Activated gamma-delta T cell (primary cell): ENCODE measurements at places on chromosomes 2 and 18.

- no peak for DNase-seq
These were observed 70.1 kb downstream of the GTF3C3 start for GRCh38 chr2:196729418-196729817.

DNA sequence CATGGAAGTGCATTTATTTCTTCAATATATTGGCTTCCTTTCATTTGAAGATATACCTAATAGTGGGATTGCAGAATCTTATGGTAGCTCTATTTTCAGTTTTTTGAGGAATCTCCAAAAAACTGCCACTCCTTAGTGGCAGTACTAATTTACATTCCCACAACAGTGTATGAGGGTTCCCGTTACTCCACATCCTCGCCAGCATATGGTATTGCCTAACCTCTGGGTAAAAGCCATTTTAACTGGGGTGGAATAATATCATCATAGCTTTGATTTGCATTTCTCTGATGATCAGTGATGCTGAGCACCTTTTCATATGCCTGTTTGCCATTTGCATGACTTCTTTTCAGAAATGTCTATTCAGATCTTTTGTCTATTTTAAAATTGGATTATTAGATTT is 471.9 kb upstream of the UBE2E3 start:
- DNase-seq, result no peak

- DNase-seq, result no peak
These were observed 15.0 kb downstream of the RAB27B start for GRCh38 chr18:54843314-54843713.

- no peak for DNase-seq
These were observed 43.0 kb upstream of the ZNF804A start for GRCh38 chr2:184555352-184555751.

DNA sequence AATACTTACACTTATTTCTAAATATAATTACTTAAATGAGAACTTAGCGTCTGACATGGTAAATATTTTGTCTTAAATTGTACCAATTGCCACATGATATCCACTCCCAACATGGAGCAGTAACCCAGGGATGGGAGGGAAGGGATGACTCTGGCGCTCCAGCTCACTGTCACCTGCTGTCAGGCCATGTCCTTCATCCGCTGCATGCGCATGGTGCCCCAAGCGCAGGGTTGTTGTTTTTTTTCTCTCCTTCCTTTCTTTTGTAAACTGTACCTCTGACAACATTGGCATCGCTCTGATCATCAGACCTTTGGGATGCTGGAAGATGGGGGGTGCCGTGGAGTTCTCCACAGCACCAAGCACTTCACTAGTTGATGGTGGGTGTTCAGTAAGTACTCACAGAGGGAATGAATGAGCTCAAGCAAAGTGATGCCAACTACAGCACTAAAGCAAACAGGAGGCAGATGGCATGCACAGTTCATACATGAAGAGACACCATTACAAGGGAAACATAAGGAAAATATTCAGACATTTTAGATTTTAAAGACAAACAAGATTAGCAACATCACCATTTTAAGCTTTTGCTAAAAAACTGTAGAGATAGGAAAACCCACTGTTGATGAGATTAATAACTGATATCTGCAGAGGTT is 247.8 kb downstream of the GBX2 start:
- DNase-seq, result no peak

- no peak for DNase-seq
These were observed 83.6 kb downstream of the ACVR1 start for GRCh38 chr2:157792335-157793052.

DNA sequence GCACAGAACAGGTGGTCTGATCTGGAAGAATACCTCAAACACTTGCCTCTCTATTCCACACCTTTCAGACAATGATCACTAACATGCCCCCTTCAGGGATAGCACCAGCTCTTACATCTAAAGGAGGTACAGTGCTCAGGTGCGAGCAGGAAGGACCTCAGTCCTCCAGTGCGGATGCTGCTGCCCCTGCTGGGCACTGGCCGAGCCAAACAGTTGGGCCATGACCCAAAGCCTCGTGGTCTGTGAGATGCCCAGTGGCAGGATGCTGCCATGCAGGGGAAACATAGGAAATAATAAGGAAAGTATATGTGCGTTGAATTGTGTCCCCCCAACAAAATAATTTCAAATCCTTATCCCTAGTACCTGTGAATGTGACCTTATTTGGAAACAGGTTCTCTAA is 243.7 kb downstream of the NDUFA10 start:
- DNase-seq, result no peak

- DNase-seq, result no peak
These were observed 72.5 kb upstream of the RMDN2 start for GRCh38 chr2:37852585-37853014.

DNA sequence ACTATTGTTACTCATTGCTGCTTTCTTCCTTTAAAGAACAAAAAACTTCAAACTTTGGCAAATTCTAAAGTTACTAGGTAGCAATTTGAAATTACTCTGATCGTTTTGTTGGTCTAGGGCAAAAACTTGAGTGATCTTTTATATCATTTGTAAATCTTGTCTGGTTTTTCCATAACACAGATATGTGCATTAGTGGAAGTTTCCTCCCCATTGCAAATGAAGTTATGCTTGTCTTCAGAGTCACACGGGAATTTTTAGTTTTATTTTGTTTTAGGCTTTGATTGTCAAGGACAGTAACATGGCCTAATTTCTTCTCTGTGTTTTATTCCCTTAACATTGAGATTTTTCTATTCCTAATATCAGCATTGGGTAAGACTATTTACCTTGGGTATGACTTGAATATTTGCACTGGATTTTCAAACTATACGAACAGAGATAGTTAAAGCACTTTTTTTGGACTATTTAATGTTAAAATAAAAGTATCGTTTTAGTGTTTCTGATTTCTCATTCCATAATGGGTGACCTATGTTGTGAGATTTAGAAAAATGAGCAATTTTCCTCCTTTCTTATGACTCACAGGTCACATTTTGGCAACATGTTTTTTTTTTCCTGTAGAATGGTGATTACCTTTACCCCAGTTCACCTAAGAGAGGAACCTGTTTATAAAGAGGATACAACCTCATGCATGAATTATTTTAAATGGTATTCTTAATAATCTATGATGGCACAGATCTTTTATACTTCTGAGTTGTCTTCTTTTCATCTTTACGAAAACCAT is 65.0 kb downstream of the BABAM2 start:
- DNase-seq, result no peak

DNA sequence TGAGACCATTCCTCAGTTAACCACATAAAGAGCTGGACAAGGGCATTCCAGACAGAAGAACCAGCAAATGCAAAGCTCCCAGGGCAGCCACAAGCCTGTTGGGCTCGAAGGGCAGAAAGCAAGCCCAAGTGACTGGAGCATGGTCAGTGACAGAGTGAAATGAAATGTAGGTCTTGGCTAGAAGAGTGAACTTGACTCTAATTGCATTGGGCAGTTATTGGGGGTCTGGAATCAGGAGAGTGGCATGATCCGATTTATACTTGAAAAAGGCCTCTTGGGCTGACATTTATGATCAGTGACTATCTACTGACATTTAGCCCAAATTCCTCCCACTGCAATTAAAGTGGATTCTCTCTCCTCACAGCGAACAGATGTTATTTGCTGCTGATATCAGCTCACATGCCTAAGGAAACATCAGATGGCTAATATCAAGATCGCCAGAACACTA is 152.5 kb upstream of the KLF7 start:
- DNase-seq, result no peak

- no peak for DNase-seq
These were observed 33.1 kb upstream of the ACVR1C start for GRCh38 chr2:157661776-157662175.

DNA sequence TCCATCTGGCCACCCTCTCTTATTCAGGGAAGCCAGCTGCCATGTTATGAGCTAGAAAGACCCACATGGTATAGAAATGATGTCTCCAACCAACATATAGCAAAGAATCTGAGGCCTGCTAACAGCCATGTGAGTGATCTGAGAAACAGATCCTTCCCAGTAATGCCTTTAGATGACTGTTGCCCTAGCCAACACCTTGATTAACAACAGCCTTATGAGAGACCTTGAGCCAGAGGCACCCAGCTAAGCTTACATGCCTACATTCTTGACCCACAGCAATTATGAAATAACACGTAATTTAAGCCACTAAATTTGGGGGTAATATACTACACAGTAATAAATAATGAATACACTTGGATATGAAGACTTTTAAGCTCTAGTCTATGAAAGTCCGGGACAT is 13.0 kb downstream of the KANSL1L start:
- DNase-seq, result no peak

GRCh38 chr2:172813314-172813888 is 77.8 kb downstream of the RAPGEF4 start:
- DNase-seq, result no peak
